SHP77 (cell line): ENCODE measurements at places on chromosomes 16 and 17.

- DNase-seq = no peak
Measured at GRCh38 chr17:54956791-54957190, 11.7 kb downstream of the COX11 start.

GRCh38 chr16:47017636-47018035, 44.2 kb upstream of the DNAJA2 start:
- no peak for DNase-seq

DNA sequence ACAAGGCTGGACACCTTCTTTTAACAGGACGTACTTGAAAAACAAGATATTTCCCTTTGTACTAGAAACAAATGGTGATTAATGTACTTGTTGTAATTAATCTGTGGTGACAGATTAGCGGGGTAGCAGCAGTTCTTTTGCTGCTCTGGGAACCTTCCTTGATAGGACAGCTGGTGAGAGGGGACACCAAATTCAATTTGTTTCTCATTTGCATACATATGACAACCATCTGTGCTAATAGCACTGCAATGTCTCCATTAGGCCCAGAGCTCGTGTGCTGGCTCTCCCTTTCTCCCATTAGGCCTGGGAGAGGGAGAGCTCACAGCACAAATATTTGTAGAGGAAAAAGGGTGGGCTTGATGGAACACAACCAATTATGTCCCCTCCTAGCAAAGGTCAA, 221.0 kb upstream of the HS3ST3A1 start:
- no peak for DNase-seq

DNA sequence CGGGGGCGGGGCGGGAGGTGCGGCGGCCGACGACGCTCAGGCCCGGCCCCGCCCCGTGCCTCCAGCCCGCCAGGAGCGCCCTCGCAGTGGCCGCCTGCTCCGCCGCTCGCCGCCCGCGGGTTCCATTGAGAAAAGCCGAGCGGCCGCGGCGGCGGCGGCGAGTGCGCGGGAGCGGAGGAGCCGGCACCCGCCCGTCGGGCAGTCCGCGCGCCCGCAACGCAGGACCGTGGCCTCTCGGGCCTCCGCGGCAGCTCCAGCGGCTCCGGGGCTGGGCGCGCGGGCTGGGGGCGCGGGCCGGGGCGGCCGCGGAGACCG, at the start of gene ZFPM1:
Gene ZFPM1 (plus strand): TSS at position 64 of the 315 bp plus-strand sequence. CDS start 359 bp downstream, outside the sequence.
- DNase-seq = no peak

DNA sequence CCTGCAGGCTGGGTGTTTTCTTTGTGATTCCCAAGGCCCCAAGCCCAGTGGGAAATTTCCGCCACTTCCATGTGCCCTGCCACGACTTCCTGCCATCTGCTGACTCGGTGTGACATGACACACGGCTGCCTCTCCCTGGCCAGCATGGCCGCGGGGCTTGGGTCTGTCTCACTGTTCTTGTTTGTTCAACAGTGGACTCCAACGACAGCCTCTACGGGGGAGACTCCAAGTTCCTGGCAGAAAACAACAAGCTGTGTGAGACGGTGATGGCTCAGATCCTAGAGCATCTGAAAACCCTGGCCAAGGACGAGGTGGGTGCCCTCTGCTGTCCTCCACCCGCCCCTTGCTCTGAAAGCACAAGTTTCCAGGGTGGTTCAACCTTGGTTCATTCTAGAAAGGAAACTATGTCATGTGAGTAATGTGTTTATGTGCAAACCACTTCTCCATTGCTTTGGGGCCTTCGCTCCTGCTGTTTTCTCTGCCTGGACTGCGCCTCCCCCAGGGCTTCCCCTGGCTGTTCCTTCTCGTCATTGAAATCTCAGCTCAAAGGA, 26.8 kb downstream of the KNOP1 start:
- no peak for DNase-seq

DNA sequence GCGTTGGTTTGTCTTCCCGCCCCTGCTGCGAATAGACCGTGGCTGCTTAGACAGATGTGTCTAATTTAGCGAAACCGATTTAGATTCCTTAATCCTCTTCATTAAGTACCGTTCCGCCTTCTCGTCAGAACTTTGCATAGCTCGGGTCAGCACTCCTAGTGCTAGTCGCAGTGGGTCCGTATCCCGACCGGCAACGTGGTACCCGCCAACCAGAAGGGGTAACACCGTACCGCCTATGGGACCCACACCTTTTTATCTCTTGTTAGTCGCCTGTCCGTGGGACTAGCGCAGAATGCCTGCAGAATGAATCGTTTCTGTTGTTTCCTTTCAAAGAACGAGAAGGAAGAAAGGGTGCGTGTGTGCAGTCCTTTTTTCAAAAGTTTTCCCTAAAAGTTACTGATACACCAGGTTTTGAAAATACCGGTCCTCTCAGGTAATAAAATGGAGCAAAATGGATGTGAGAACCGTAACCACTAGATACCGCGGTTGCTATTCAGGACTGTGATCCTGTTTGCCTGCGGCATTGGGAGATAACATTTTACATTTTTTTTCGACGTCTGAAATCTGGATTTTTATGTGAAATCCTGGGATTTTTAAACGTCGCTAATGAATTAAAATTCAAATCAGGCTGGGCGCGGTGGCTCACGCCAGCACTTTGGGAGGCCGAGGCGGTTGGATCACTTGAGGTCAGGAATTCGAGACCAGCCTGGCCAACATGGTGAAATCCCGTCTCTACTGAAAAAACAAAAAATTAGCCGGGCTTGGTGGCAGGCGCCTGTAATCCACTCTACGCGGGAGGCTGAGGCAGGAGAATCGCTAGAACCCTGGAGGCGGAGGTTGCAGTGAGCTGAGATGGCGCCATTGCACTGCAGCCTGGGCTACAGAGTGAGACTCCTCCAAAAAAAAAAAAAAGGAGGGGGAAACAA, 998 bp upstream of the SRSF1 start:
- no peak for DNase-seq

DNA sequence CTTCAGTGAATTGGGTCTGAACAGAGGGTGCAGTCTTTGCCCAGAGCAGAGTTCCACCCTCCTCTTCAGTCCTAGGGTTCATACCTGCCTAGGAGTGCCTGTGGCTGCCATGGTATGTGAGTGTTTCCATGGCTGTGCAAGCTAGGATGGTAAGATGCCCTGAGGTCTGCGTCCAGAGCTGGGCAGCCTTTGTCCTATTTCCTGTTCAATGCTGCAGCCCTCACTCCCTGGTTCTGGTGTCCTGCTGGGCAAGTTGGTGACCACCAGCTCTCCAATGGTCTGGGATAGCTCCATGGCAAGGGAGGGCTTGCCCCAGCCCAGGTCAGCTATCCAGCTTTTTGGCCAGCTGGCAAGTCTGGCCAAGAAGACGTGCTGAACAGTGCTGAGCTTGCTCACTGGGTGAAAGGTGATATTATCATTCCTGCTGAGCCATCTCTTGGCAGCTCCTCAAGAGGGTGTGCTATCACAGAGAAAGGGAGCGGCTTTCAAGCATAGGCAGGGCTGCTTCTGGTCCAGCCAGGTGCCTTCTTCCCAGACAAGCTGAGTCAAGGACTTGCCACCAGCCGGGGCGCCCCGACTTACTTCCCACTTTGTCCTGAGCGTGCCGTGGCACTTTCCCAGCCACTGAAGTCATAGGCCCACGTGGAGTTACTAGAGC, 13.0 kb upstream of the NFATC3 start:
- DNase-seq = no peak

- DNase-seq = no peak
Measured at GRCh38 chr17:32970281-32970680, 21.4 kb upstream of the SPACA3 start.

- no peak for DNase-seq
Measured at GRCh38 chr17:4808378-4808767, 1.4 kb downstream of the PLD2 start.

GRCh38 chr16:29320274-29320999, 86.1 kb downstream of the NPIPB11 start:
- DNase-seq = no peak

DNA sequence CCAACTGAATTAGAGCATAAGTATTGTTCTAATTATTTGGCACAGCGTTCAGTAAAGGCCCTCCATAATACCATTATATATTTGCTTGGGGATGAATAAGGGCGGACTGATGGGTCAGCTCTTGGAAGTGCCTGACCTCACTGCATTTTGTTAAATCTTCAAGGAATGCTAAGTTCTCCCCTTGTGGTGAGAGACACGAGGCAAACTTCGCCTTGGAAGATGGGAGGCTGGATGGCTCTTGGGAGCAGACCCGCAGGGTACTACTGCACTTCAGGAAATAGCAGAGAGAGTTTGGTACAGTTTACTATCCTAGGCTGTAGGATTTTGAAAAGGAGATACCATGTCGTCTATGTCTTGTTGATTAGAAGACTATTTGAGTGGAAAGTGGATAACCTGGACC, 87.0 kb upstream of the RPRML start:
- no peak for DNase-seq

- DNase-seq = no peak
Measured at GRCh38 chr17:3471599-3471998, at the start of gene SPATA22. Gene SPATA22 (minus strand): TSS chr17:3471819. CDS start chr17:3469325, 2,494 bp downstream.

DNA sequence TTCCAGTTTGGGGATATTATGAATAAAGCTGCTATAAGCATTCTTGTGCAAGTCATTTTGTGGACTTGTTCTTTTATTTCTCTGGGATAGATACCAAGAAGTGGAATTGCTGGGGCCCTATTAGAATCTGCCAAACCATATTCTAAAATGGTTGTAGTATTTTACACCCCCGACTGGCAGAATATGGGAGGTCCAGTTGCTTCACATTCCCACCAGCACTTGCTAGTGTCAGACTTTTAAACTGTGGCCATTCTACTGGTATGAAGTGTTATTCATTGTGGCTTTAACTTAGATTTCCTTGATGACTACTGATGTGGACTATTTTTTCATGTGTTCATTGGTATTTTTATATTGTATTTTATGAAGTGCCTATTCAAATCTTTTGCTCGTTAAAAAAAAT, 18.1 kb upstream of the NUP93 start:
- DNase-seq = no peak

GRCh38 chr17:81923302-81924260, 4.0 kb downstream of the MAFG start:
- no peak for DNase-seq

GRCh38 chr16:18827890-18828289, 26.5 kb upstream of the ARL6IP1 start:
- DNase-seq = no peak

GRCh38 chr17:50614471-50615051, 20.1 kb upstream of the ABCC3 start:
- DNase-seq = no peak

DNA sequence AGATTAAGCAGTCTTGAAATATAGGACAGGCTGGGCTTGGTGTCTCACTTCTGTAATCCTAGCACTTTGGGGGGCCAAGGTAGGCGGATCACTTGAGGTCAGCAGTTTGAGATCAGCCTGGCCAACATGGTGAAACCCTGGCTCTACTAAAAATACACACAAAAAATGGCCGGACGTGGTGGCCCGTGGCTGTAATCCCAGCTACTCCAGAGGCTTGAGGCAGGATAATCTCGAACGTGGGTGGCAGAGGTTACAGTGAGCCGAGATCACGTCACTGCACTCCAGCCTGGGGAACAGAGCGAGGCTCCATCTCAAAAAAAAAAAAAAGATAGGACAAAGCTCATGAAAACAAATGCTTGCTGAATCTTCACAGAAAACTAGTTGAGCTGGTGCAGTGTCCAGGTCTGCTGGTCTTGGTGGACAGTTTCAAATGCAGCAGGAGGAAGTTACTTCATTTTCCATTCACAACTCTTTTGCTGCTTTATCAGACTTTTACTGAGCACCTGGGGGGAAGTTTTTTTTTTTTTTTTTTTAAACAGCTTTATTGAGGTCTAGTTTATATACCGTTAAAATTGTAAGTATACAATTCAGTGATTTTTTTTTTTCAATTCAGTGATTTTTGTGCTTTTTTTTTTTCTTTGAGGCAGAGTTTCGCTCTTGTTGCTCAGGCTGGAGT, 45.2 kb downstream of the SNX29 start:
- no peak for DNase-seq

DNA sequence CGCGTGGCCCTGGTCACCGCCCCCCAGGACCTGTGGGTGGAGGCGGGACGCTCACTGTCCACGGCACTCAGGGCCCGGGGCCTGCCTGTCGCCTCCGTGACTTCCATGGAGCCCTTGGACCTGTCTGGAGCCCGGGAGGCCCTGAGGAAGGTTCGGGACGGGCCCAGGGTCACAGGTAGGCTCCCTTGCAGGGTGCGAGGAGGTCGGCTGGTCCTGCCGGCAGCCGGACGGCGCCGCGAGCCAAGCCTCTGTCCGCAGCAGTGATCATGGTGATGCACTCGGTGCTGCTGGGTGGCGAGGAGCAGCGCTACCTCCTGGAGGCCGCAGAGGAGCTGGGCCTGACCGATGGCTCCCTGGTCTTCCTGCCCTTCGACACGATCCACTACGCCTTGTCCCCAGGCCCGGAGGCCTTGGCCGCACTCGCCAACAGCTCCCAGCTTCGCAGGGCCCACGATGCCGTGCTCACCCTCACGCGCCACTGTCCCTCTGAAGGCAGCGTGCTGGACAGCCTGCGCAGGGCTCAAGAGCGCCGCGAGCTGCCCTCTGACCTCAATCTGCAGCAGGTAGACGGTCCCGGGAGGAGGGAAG, 1.3 kb downstream of the GUCY2D start:
- DNase-seq = no peak

GRCh38 chr16:17382949-17383863, 87.6 kb downstream of the XYLT1 start:
- no peak for DNase-seq

- no peak for DNase-seq
Measured at GRCh38 chr17:78101112-78101511, 27.4 kb downstream of the TMC6 start.
